CD4-positive, alpha-beta T cell treated with Interleukin-17A for 1 hour (primary cell): ENCODE measurements at places on chromosomes 11 and 22.

DNA sequence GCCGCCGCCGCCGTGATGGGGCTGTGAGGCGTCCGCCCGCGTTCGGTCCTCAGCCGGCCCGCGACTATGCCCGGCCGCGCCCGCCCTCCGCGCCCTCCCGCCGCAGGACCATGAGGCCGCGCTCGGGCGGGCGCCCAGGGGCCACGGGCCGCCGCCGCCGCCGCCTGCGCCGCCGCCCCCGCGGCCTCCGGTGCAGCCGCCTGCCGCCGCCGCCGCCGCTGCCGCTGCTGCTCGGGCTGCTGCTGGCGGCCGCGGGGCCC is 215 bp downstream of the ZNRF3 start:
- no peak for DNase-seq

- DNase-seq = no peak
Observed at GRCh38 chr11:17558025-17558780, 11.1 kb downstream of the OTOG start.

DNA sequence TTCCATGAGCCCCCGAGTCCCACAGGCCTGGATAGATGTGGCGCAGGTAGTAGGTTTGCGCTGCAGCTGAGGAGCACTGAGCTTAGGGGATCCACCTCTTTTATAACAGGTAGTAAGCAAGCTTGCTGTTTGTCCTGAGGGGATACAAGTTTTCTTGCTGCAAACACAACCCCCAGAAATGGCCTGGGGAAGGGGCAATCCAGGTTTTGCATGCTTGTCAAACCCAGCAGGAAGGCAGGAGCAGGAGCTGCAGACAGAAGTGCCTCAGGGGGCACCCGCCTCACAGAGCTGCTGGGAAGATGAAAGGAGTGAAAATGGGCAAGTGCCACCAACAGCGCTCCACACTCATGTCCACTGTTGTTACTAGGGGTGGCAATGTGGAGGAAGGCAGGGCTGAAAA is 18.5 kb downstream of the APOL5 start:
- DNase-seq = no peak

GRCh38 chr11:42709216-42709615 is 602.6 kb upstream of the API5 start:
- DNase-seq = no peak

GRCh38 chr11:72634472-72635095 is 39.6 kb downstream of the PDE2A start:
- no peak for DNase-seq

DNA sequence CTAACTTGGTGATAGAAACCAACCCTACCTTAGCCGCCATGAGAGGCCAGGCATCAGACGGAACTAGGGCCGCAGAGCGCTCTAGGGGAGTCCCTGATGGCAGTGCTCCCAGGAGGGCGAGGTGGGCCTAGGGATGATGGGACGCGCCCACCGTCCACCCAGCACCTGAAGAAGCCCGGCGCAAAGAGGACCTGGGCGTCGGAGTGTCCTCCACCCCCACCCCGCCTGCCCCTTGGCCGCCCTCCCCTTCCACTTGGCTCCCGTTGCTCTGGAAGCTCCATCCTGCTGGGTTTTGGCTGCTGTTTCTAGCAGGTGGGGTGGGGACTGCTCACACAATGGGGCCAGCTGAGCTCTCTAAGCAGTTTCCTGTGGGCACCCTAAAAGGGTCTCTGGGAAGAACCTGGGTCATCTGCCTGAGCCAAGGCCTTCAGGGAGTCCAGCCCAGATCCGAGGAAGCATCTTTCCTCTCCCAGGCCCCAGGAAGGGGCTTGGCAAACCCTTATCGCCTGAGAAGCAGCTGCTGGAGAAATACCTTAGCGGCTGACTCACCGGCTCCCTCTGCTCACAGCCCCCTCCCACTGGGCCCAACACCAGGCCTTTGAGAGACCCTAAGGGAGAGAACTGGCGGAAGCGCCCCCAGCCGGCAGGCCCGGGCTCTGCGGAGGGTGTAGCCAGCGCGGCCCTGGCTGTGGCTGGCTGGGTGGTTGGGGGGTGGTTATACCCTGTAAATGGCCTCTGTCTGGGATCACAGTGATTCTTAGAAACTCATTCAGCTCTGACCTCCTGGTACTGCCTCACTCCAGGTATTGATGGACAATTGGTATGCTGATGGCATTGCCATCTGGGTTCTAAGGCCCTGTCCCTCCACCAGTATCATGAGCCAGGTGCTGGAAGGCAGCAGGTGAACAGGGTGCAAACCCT is 19.3 kb downstream of the CREB3L1 start:
- DNase-seq = no peak
